B cell (primary cell): ENCODE measurements at places on chromosomes 2 and 18. TPM values are rescaled to one million over a fixed set of nuclear protein-coding genes. Genes with fewer than 3 reads are reported as not detected.

DNA sequence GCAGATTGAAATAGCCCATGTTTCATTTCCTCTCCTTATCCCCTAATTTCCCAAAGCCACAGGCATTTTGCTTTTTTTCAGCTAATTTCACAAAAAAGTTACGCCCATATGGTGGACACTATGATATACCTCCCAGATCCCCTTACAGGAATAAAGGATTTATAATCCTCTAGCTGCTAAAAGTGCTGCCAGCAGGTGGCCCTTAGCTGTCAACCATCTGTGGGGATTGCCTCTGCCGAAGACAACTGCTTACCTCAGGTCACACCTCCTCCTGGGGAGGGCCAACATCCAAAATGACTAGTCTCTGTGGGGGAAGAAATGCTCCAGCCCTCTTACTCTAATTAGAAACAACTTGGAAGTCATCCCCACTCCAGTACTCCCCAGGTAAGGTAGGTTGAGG lies 61.0 kb upstream of the EPB41L3 start:
- DNase-seq: no peak

Gene HOXD3
- total RNA-seq: not detected in 2 replicates

- DNase-seq: no peak
Observed at GRCh38 chr18:21998486-21998885, 170.9 kb upstream of the GATA6 start.

- no peak for DNase-seq
Observed at GRCh38 chr2:210626849-210627248, 70.5 kb downstream of the CPS1 start.

DNA sequence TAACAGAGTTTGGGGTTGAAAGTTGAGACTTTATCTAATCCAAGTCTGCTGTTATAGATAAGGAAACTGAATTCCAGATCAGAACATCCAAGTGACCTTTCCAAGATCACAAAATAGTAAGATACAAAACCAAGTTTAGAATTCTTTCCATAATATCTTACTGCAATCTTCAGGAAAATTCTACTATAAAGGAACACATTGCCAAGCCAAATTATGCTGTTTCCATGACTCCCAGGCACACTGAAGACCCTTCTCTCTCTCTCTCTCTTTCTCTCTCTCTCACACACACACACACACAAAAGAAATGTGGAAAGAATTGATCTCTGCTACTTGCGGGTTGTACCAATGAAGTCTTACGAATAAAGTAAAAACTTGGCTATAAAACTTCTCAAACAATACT lies 398.4 kb downstream of the METTL4 start:
- DNase-seq: no peak

Gene GLI2
- not detected in 2 replicates for total RNA-seq

DNA sequence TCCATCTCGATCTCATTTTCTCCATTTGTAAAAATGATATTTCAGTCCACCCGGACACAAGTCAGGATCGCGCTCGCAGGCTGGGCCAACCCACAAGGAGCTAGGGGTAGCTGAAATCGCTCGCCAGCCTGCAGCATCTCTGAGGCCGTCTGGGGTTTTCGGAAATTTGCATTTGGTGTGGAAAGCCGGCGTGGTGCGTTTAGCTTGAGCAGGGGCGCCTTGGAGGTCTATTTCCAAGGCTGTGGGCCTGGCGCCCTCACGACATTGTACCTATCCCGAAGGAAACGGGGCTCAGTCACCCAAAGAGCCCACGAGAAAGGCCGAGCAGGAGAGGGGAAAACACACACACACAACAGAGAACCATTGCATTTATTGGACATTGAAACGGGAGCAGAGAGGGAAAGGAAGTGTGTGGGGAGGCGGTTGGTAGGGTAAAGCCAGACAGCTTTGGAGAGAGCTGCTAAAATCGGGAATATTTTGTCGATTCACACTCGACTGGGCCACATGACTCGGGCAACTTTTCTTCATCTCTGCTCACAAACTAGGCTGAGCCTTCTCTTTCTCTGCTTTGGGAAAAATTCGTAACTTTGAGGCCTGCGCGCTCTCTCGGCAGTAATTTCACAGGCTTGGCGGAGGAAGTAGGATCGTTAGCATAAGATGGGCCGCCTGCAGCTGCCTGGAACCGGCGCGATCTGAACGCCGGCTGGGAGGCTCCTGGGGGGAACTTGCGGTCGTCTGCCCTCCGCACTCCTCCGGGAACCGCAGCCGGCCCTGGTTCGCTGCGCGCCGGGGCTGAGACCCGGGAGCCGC lies 1.1 kb upstream of the HOXD8 start:
- no peak for DNase-seq

Gene LBX2
- 0.97 and 2.0 TPM in 2 replicates for total RNA-seq

GRCh38 chr2:144249035-144249637 lies 270.8 kb downstream of the ZEB2 start:
- no peak for DNase-seq

DNA sequence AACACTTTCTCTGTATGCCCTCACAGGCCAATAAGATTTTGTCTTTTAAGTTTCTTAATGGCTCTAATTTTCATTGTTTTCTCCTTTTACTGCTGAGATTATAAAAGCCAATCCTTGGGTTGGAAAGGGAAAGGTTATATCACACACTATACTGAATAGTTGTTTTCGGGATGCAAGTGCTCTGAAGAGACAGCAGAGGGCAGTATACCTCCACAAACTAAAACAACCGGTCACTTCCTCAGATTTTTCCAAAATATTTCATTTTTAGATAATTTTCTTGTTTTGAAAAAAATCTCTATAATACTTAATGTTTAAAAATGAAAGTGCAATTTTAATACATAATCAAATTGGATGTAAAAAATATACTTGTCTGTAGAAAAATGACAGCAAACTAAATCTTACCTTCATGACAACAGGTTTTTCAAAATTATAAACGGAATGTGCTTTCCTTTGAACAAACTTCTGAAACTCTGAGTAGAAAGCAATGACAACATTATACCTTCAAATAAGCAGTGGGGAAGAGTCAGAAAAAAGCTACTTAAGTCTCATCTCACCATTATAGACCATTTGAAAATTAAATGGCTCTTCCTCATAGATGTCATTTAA lies 82.7 kb downstream of the ORC4 start:
- DNase-seq: peak; percentile 49

Gene ALPP
- not detected in 2 replicates for total RNA-seq

Gene LOXHD1
- not detected in 2 replicates for total RNA-seq

GRCh38 chr2:217597681-217598080 lies 405.1 kb downstream of the TNS1 start:
- no peak for DNase-seq

DNA sequence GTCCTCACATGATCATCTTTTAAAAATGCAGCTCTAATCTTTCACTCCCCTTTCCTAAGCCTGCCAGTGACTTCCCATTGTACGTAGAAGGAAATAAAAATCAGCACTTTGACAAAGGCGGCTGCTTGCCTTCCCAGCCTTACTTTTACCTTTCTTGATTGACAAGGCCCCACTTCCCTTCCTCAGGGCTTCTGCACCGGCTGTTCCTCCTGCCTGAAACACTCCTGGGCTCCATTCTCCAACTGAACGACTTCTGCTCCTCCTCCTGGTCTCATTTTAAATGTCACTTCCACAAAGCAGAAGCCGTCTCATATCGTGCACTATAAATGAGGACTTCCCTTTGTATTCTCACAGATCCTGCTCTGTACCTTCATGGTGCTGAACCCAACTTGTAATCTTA lies 56.1 kb downstream of the OSBPL6 start:
- no peak for DNase-seq

DNA sequence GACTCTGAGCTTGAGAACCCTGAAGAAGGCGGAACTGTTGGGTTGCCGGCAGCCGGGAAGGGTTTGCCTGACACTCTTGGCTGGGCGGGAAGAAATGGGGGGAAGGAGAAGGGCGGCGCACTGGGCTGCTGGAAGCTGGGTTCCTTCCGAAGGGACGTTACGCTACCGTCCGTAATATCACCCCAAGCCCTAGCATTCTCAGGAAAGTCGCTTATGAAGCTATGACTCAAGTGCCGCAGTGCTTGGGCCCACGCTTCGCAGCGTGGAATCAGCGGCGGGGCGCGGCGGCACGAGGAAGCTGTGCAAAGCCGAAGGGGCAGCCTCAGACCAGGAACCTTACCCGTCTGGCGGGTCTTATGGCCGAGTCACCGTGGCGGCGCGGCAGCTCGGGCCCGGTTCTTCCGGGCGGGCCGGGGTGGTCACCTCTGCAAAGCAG lies 50.2 kb upstream of the SIGLEC15 start:
- peak; percentile 65 for DNase-seq

DNA sequence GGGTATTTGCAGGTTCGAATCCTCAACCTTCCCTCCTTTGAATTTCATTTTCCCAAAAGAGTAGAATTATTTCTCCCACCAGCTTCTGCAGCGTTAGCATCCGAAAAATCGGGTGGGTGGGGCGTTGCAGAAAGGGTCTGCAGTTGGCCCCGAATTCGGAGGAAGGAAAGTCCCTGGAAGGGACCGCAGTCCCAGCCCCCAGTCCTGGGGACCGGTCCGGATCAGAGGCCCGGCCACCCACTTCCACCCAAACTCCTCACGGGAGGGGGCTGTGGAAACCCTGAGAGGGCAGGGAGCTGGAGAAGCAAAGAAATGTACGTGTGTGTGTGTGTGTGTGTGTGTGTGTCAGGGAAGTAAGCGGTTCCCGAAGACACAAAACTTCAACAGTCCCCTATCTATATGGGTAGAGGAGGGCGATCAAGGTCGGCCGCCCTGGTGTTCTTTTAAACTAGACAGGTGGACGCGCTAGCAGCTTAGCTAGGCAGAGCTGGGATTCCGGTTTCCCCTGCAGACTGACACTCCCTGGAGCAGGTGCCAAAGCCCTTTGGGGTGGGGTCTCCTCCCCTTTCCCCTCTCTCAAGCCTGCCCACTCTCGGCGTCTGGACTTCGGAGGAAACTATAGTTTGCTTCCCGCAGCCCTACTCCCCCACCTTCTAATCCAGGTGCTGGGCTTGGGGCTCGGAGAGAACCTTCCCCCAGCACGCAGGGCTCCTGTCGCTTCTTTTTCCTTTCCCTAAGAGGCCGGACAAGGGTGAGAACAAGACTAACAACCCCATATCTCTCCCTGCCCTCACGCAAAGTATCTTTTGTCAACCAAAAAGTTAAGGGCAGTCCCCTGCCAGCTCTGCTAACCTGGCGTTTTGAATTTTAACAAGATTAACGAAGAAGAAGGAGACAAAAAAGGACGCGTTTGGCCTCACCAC lies 4.8 kb upstream of the ONECUT2 start:
- DNase-seq: peak; percentile 15

Gene ATG16L1
- 69.9 TPM in 2 replicates for total RNA-seq

GRCh38 chr18:57438743-57439608 lies 3.8 kb downstream of the ONECUT2 start:
- peak; percentile 36 for DNase-seq

DNA sequence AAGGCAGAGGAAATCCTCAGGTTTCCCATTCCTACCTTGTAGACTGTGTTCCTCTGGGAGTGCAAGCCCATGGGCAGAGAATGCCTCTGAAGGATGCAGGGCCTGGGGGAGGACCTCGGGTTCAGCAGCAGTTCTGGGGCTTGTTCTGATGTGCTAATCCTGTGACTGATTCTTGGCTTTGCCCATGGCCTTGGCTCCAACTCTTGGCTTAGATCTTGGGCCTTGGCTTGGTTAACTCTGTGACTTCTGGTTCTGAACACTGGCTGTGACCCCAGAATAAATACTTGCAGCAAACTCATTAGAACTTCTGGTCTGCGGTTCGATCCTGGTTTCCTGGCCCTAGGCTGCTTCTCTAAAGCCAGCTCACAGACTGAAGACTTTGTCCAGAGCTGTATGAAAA lies 366.9 kb upstream of the ZEB2 start:
- DNase-seq: no peak

DNA sequence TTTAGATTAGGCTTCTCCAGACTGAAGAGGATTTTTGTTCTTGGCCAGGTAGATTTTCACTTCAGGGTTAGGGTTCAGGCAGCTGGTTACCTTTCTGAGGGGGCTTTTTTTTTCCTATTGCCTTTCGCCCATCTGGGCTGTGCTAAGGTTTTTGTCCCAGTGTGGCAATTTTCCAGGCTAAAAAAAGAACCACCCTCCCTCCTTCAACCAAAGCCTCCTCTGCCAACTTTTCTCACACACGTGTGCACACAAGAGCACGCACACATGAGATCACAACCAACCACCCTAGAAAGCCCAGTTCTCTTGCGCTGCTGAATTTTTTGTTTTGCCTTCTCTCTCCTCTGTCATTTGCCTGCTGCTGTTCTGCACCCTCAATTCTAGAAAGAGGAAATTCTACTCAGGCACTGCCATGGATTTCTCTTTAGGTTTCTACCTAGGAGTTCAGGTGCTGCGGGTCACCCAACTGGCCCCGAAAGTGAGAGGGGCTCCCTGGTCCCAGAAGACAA lies 8.5 kb upstream of the CXCR4 start:
- peak; percentile 74 for DNase-seq

DNA sequence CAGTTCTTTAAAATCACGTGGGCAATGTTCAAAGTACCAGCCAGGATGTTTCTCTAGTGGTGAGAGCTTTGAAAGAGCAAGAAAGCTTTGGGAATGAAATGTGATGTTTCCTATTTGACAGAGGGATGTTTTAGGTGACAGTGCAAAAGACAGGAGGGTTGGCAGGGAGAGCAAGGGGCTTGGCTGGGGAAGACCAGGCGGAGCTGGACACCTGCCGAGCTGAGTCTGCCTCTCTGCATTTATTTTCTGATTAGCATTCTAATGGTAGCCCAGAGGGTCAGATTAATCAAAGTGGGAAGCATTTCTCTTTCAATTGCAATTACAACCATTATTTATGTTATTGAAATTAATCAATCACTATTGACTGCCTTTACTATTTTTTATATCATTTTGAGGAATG lies 145.4 kb upstream of the RAB12 start:
- no peak for DNase-seq

DNA sequence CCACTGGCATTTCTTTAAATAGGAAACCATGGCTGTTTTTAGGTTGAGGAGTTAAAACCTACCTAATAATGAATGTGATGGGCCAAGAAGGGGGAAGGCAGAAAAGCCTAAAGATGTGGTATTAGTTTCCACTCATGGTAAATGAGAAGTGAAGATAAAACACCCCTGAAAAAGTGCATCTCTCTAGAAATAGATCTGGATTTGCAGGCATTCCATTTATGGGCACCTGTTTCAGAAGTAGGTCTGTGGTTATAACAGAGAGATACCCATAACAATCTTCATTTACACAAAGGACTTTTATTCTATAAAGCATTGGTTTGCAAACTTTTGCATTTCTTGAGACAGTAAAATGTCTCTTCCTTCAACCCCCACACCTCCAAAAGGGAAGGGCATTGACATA lies 62.1 kb downstream of the PRKCE start:
- no peak for DNase-seq

- peak; percentile 68 for DNase-seq
Observed at GRCh38 chr2:197113275-197113711, 186.8 kb upstream of the PGAP1 start.

DNA sequence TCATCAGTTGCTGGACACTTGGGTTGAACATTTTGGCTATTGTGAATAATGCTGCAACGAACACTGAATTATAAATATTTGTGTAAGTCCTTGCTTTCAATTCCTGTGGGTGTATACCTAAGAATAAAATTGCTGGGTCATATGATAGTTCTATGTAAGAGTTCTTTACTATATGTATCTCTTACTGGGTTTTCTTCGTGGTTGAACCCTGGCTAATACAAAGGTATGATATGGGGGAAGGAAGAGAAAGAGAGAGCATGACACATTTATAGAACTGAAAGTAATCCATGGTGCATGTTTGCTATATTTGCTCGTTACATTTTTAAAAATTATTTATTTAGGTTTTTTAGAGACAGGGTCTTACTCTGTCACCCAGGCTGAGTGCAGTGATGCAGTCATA lies 143.1 kb upstream of the GAREM1 start:
- DNase-seq: no peak

GRCh38 chr2:120346667-120347358 lies 877 bp downstream of the INHBB start:
- peak; percentile 43 for DNase-seq

- no peak for DNase-seq
Observed at GRCh38 chr2:235028646-235029045, 76.8 kb downstream of the SH3BP4 start.

Gene NMS
- total RNA-seq: not detected in 2 replicates

- peak; percentile 59 for DNase-seq
Observed at GRCh38 chr2:8682719-8683667, 1.1 kb downstream of the ID2 start.
